ENCODE measurements at places on chromosomes 7 and 10.

DNA sequence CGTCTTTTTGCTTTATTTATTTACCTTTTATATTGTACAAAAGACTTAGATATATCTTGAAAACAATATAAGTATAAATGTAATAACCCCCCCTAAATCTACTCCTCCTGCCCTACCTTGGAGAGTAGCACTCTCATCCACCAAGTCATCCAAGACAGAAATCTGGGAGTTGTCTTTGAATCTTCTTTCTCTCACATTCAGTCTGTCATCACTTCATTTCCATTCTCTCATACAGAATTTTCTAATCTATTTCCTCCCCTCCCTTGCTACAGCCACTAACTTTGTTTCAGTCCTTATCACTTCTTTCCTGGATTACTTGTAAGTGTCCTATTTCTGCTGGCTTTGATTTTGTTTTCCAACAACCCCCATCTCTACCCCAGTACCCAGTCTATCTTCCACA, 170.6 kb downstream of the SEMA3D start:
- DNase-seq = no peak

GRCh38 chr7:122460936-122461335, 156.4 kb upstream of the FEZF1 start:
- no peak for DNase-seq

- no peak for DNase-seq
Measured at GRCh38 chr7:101553018-101553770, 75.9 kb downstream of the MYL10 start.

GRCh38 chr7:156897673-156898072, 4.7 kb upstream of the LMBR1 start:
- no peak for DNase-seq

GRCh38 chr10:113272511-113272910, 280.3 kb upstream of the HABP2 start:
- no peak for DNase-seq

DNA sequence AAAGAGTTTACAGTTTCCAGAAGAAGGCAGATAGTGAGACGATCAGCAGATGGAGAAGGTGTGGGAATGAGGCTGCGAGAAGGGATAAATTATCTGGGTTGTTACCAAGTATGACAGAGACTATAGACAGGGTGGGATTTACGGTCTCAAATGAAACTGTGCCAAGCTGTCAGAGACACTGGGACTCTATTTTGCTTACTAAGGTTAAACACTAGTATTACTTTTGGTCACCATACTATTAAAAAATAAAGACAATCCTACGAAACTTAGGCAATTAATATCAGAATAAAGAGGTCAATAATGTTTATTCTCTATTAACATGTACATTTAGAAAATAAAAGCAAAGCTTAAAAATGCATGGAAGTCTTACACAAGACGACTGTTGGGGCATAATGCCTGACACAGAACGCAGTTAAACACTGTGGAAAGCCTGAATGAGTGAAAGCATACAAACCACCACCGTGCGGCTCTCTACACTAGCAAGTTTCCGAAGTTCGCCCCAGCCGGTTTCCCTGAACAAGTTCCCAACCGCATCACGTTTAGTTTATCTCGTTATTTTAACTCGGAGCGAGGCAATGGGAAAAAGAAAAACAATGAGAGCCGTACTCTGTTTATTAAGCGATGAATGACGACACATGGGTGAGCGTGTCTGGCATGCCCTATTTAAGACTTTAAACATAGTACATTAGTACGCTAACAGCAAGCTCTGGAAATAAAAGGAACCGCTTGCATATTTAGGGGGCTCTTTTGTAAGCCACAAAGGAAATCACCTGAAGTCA, 909 bp upstream of the CC2D2B start:
- peak; percentile 60 for DNase-seq

DNA sequence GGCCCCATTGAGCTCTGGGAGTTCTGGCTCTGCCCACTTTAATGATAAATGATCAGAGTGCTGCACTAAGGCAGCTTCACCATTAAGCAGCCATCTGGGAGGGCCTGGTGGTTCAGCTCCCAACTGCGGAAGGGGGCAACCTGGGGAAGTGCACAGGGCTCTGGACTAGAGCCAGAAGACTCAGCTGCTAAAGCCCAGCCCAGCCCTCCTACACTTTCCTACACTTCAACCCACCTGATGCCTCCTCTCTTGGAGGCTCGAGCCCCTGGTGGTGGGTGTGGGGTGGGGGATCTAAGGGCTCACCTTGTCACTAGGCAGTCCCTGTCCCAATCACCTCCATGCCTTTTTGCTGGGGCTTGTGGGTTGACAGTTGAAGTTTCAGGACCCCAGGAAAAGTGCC, 60.6 kb upstream of the ANTXRL start:
- no peak for DNase-seq

DNA sequence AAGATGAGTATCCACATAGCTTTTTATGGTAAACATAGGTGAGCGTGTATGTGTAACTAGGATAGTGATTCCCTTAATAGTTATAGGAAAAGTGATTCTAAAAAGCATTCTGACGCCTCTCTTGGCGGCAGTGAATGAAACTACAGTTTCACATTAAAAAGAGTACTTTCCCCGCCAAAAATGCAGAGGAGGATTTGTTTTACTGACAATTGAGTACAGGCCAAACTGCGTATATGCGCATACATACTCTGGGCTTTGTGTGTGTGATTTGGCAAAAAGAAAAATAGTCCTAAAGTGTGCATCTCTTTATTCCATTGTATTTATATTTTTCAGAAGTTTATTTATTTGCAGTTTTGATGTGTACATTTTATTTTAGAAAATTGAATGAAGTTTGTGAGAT, 10.3 kb downstream of the CUL1 start:
- DNase-seq = no peak
